Activated naive CD4-positive, alpha-beta T cell treated with anti-CD3 and anti-CD28 coated beads, Interleukin-2, amount 10 ng/mL, durations not matched to agents 5 hours and 36 hours (primary cell): ENCODE measurements at places on chromosomes 5 and 9. TPM values are rescaled to one million over a fixed set of nuclear protein-coding genes. Genes with fewer than 3 reads are reported as not detected.

HSD17B3 gene
- not detected for total RNA-seq

COX7C gene
- 532 TPM for total RNA-seq

INSYN2B gene
- not detected for total RNA-seq

MAT2B gene
- total RNA-seq: 103 TPM

IFNA7 gene
- total RNA-seq: not detected

SLC6A19 gene
- total RNA-seq: not detected

HEMGN gene
- total RNA-seq: 2.0 TPM

FSD1L gene
- total RNA-seq: 3.3 TPM

SIMC1 gene
- 28.9 TPM for total RNA-seq

OCLN gene
- 2.2 TPM for total RNA-seq
